ENCODE measurements at places on chromosomes 2 and 18.

- DNase-seq: no peak
Observed at GRCh38 chr2:48253301-48253700, 276.7 kb upstream of the STON1 start.

DNA sequence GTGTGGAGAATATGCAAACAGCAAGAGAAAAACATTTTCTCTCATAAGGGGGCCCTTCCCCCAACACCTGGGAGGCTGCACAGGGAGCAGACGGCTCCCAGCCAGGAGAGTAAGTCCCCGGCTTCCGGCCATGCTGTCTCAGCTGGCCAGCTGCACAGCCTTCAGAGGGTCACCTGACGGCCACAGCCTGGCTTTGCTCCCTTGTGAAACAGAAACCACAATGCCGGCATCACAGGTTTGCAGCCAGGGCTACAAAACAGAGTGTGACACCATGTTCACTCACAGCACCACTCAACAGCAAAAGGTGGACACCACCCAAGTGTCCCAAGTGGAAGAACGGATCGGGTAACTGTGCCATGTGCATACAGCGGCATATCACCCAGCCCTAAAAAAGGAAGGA, 86.9 kb upstream of the GPC1 start:
- no peak for DNase-seq

GRCh38 chr2:28970464-28971160, 10.5 kb upstream of the TOGARAM2 start:
- DNase-seq: no peak

DNA sequence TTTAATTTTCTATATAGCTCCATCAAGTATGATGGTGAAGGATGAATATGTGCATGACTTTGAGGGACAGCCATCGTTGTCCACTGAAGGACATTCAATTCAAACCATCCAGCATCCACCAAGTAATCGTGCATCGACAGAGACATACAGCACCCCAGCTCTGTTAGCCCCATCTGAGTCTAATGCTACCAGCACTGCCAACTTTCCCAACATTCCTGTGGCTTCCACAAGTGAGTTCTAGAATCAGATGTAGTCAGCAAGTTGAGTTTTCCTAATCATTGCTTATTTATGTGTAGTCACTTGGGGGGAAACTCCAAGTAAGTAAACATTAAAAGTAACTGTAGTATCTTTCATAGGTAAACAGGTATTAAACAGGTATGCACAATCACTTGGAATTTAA, 24.8 kb downstream of the SMAD4 start:
- DNase-seq: no peak

- DNase-seq: no peak
Observed at GRCh38 chr2:200092235-200092634, 136.9 kb downstream of the MAIP1 start.

- DNase-seq: no peak
Observed at GRCh38 chr18:63063171-63063570, 256.4 kb downstream of the BCL2 start.

All from NCI-H446 (cell line).